ENCODE measurements at places on chromosomes 11 and 22. TPM values are rescaled to one million over a fixed set of nuclear protein-coding genes. Genes with fewer than 3 reads are reported as not detected.
A peak's percentile ranks its signal among the peaks of the same experiment; 100 is the strongest.

- DNase-seq = no peak
These were observed 4.4 kb upstream of the SIPA1 start for GRCh38 chr11:65633390-65634108.

DNA sequence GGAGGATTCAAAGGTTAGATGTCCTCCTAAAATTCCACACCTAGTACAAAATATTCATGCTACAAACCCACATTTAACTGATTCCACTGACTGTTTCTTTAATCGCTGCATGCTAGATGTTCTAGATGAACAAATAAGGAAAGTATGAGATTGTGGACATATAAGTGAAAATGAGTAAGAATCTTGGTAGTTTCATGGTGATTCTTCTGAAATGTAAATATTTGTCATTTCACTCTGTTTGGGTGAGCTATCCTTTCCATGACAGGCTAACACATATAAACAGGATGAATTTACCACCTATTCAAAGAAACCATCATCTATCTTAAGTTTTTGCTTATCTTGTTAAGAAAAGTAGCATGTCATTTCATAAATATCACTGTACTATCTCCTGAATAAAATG is 14.8 kb downstream of the OR5B3 start:
- peak; percentile 71 for DNase-seq

GRCh38 chr22:45196926-45197605 is 33.3 kb downstream of the NUP50 start:
- DNase-seq = peak; percentile 73

DNA sequence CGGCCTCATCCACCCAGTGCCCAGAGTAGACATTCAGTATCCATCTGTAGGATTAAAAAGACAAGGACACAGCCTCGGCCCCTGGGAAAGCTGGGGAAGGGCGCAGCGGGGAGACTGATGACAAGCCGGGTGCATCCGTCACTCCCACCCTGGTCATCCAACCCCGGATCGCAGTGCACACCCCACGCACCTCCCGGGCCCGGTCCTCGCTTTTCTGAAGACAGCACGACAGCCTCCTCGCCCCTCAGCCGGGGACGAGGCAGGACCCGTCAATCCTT is 1.1 kb downstream of the FCHSD2 start:
- peak; percentile 89 for DNase-seq

- DNase-seq = peak; percentile 44
These were observed 22.5 kb downstream of the MYO18B start for GRCh38 chr22:25764270-25765015.

DNA sequence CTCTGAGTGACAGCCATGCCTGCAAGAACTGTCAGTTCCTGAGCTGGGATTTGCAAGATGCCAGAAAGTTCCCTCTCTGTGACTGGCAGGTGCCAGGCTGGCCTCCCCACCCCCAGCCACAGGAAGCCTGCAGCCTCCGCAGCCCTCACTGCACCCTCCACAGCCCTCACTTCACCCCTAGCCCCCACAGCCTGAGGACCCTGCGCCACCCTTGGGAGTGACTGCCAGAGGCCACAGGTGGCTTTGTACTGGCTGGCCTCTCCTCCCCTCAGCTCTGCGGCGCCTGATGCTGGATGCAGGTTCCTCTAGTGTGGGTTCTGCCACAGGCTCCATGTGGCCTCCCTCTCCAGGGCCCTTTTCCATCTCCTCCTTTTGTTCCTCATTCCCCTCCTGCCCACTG is 28.7 kb downstream of the MPPED1 start:
- DNase-seq = peak; percentile 41

DNA sequence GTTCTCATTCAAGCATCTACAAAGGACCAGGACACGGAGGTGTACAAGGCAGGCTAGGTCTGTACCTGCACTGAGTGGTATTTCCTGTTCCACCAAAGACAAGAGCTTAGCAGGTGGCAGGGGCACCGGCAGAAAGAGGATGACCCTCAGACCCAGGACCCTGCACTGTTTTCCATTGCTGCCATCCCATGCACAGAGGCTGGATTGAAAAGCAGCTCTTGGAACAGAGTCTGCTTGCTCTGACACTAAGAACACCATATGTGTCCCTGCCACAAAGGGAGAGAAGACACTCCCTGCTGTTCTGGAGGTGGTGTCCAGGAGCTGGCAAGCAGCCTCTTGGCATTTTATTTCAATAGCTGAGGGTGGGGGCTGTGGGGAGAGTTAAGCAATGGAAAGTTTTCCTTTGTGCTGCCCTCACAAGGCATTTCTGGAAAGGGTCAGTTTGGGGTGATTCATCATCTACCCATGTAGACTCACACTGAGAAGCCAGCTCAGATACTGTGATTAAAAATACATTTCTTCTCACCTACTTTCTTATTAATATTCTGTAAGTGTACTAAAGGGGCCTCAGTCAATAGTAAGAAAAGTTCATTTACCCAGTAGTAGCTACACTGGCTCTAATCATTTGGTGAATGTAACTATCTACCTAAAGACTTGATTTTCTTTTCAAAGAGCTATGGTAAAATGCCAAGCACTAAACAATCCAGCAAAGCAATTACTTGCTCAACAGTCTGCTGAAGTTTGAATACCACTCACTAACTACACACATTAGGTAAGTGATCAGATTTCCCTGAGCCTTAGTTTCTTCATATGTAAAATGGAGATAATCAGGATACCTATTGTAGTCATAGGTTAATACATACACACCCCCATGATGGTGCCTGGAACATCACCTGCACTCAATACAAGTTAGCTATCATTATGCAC is 55.2 kb downstream of the SLC1A2 start:
- DNase-seq = no peak

- peak; percentile 80 for DNase-seq
These were observed 42.5 kb downstream of the LARGE2 start for GRCh38 chr11:45964911-45965389.

DNA sequence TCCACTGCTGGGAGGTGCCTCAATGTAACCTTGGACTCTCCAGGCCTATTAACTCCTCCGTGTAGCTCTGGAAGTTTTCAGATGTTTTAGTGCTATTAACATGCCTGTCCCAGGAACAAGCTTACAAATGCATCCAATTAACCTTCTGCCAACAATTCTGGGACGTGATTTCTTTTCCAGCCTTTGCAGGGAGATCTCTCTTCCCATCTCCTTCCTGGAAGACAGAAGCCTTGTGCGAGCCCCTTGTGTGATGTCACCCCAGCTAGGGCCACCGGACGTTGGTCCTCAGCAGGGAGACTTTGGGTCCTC is 47.7 kb upstream of the SYT7 start:
- no peak for DNase-seq

- peak; percentile 58 for DNase-seq
These were observed 21.9 kb downstream of the NEAT1 start for GRCh38 chr11:65444314-65445051.

- no peak for DNase-seq
These were observed 25.5 kb downstream of the TCP11L1 start for GRCh38 chr11:33064866-33065265.

GRCh38 chr11:108498046-108498815 is at the start of gene POGLUT3:
TSS of gene POGLUT3 (minus strand) at chr11:108498384. CDS start at chr11:108498366, 18 bp downstream.
- DNase-seq = peak; percentile 93

DNA sequence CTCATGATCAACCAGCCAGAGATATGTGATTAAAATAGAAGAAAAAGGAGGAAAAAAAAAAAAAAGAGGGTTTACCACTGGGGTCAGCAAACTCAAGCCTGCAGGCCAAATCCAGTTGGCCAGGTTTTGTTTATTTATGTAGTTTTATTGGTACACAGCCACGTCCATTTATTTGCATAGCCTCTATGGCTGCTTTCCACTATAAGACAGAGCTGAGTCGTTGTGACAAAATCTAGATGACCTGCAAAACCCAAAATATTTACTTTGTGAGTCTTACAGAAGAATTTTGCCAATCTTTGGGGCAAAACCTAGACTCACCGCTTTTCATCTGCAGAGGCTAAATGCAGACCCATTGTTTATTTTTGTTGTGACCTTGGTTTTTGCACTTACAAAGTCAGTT is 87.1 kb downstream of the TENM4 start:
- no peak for DNase-seq

DNA sequence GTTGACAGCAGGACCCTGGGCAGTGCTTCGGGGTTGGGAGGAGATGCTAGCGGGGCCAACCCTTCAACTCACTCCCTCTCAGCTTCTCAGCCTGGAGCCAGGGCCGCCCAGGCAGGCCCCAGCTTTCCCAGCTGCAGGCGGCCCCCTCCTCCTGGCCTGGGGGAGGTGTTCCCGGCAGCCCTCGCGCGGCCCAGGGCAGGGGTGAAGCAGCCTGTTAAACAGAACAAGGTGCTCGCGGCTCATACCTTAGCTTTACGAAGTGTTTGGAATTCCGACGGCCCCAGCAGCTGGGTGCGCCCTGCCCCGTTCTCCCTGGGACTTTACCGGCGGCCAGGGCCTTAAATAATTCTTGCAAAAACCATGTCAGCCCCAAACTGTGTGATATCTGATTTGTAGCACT is 17.2 kb downstream of the MRPL23 start:
- DNase-seq = no peak

- no peak for DNase-seq
These were observed 54.9 kb downstream of the MTNR1B start for GRCh38 chr11:93024369-93024768.

GRCh38 chr11:72696866-72697700 is 22.9 kb upstream of the PDE2A start:
- DNase-seq = no peak

GRCh38 chr11:90737444-90738050 is 514.7 kb upstream of the CHORDC1 start:
- DNase-seq = no peak

ACTN3 gene
- not detected for total RNA-seq

FGF4 gene
- not detected for total RNA-seq

LYVE1 gene
- total RNA-seq = not detected

CHRNA10 gene
- total RNA-seq = 0.29 TPM

LRRC56 gene
- total RNA-seq = 0.88 TPM

CASP5 gene
- not detected for total RNA-seq

CBLIF gene
- not detected for total RNA-seq

TEX12 gene
- 0.59 TPM for total RNA-seq

MAPK8IP2 gene
- 0.36 TPM for total RNA-seq

SMC1B gene
- total RNA-seq = not detected

P2RY2 gene
- total RNA-seq = 0.36 TPM

All from osteoblast (primary cell).